Stimulated activated CD8-positive, alpha-beta memory T cell treated with anti-CD3 and anti-CD28 coated beads, Interleukin-15, amount 100 ng/mL, for 4 hours (primary cell): ENCODE measurements at places on chromosomes 4 and X.

GRCh38 chrX:49120091-49120490 is 3.4 kb downstream of the GPKOW start:
- DNase-seq: no peak

DNA sequence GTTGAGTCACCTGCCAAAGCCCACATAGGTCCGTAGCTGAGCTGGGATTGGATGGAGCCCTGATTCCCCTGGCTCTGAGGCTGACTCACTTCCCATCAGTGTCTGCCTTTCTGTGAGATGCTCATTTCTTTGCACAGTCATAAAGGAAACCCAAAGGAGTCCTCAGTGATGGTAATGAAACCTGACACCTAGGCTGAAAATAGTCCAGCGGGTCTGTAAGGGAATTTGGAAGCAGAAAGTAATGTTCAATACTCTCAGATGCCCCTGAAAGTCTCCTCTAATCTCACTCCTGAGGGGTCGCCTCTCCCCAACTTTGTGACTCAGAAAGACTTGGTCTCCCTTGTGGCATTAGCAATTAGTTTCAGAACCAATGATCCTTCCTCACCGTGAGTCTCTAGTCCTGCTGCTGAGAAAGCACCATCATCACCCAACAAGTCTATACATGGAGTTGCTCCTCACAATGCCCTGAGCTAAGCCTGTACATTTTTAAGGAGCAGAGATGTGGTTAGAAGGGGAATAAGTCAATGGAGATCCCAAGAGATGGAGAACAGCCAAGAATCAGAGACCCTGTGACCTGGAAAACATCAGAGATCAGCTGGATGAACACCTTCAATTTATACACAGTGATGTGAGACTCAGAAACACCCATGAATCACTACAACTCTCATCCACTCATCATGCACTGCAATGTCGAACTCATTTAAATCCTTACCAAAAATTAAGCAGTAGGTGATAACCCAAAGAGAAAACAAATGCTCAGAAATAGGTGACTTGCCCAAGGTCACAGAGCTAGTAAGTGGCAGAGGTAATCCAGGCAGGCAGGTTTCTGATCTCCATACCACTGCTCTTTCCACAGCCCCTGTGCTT is 219.0 kb upstream of the CPEB2 start:
- DNase-seq: no peak

- DNase-seq: no peak
Observed at GRCh38 chr4:184100297-184100885, 117.3 kb downstream of the ENPP6 start.

DNA sequence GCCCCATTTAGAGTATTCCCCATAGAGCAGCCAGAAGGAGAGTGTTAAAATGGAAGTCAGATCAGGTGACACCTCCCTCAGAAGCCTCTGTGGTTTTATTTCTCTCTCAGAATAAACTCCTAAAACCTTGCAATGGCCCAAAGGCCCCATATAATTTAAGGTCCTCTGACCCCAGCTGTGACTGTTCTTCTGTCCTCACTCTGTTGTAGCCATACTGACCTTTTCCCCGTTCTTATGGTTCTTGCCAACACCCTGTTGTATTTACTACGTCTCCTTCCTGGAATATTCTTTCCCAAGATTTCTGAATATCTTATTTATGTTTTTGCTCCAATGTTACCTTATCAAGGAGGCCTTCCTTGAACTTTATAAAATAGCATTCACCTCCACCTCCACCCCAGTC is 18.0 kb downstream of the ADH7 start:
- DNase-seq: no peak

DNA sequence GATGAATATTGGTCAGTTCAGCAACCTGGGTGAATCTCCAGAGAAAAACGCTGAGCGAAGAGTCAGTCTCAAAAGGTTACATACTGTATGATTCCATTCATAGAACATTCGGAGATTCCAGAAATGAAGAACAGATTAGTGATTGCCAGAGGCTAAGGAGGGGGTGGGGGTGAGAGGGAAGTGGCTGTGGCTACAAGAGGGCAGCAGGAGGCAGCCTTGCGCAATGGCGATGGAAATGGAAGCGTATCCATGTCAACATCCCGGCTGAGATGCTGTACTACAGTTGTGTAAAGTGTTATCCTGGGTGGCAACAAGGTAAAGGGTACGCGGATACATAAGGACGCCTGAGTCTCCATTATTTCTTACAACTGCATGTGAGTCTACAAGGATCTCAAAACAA is 18.0 kb downstream of the LYAR start:
- no peak for DNase-seq

GRCh38 chrX:145727476-145727875 is 90.2 kb upstream of the SLITRK2 start:
- DNase-seq: no peak

DNA sequence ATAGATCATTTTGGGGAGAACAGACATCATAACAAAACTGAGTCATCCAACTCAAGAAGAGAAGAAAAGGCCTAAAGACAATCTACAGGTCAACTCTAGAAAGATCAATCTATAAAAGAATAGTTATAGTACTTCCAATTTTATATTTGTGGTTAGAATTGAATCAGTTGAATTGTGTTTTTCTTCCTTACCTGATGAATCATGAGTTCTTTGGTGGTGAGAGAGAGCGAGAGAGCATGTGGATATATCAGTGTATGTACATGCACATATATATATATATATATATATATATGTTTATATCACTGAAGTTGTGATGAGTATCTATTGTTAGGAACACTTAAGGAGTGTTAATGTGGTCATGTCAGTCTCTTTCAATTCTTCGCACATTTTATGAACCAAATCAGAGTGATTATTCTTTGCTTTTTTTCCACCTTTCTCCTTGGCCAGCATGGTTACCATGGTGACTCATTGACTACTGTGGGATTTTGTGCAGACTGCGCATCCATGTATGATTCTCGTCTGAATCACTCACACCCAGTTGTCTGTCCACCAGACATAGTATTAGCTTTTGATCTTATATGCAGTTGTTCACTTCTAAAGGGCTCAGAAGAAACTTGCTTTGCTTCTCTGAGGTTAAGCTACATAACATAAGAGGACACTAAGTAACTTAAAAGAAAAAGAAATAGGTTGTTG is 90.4 kb upstream of the RAB40AL start:
- DNase-seq: no peak

DNA sequence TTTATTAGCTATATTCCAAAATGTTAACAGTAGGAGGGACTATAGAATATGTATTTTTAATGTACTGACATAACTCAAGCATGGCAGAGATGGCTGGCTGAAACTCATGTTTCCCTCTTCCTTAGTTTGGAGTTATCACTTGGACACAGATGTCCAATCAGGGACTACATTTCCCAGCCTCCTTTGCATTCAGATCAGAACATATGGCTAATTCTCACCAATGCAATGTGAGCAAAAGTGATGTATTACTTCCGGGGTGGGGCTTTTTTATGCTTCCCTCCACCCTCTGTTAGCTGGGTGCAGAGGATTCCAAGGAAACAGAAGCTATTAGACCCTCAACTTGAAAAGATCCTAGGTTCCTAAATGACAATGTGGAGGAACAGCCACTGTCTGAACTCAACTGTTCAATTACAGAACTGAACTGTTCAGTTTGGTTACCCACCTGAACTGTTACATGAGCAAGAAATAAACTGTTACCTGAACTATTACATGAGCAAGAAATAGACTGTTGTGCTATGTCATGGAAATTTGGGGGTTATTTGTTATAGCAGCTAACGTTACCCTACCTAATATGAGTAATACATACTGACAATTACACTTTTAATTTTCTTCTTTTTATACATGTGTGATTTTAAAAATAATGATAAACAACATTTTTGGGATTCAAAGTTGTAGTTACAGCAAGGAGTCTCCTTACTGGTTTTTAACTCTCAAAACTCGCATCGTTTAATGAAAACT is 29.6 kb upstream of the ERVMER34-1 start:
- DNase-seq: no peak

DNA sequence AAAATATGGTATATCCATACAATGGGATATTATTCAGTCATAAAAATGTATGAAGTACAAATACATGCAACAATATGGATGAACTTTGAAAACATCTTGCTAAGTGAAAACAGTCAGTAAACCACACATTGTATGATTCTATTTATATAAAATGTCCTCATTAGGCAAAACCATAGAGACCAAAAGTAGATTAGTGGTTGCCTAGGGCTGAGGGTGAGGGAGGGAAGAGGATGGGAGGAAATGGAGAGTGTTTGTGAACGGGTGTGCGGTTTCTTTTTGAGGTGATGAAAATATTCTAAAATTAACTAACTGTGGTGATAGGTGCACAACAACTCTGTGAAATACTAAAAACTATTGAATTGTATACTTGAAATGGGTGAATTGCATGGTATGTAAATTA is 29.6 kb downstream of the TEX11 start:
- no peak for DNase-seq

DNA sequence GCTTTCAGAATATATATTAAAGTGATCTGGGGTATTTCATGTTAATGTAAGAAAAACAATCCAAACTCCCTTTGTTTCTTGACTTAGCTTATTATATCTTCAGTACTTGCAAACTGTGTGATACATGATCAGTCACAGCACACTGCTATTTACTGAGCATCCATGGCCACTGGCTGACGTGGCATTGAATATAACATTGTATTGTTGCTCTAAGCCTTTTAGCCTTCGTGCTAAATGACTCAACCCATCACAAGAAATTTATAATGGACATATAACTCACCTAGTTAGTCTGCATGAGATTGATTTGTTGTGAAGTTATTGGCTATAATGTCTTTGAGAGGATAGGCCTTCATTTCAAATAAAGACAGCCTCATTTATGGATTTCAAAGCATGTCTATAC is 642.6 kb downstream of the IL1RAPL1 start:
- DNase-seq: no peak

DNA sequence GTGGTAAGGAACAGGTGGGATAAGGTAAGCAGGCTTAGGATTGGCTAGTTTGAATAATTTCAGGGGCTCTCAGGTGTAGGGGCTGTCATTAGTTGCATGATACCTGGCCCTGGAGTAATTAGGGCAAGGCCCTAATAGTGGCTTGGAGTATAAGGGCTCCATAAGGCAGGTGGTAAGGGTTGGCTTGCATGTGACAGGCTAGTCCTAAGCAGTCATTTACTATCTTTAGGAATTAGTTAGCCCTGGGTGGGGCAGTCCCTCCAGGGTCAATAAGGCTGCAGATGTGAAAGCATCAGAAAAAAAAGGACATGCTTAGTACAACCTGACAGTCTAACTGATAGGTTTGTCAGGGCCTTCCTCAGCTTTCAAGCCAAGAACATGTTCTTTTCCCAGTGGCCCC is 7.8 kb upstream of the TMPRSS11D start:
- no peak for DNase-seq
